Fibroblast of mammary gland (primary cell): ENCODE measurements at places on chromosomes 3 and 15.
A peak's percentile ranks its signal among the peaks of the same experiment; 100 is the strongest.

GRCh38 chr15:25579127-25579526, 140.3 kb upstream of the UBE3A start:
- DNase-seq = no peak

- no peak for DNase-seq
These were observed 138.8 kb downstream of the PDZRN3 start for GRCh38 chr3:73485877-73486330.

DNA sequence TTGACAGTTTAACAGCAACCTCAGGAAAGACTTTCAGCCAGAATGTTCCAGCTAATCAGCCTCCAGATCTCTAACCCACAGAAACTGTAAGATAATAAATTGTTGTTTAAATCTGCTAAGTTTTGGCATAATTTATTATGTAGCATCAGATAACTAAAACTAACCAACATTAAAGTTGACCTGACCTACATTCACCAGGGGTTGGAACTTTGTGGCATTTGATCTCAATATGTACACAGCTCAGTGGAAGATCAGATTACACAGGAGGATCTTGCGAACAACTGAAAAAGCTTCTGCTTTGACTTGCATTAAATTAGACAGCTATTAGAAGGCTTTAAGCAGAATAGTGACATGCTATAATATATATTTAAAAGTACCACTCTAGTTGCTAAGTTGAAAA, 91.4 kb upstream of the POU1F1 start:
- no peak for DNase-seq

GRCh38 chr3:108719178-108719806, 37.9 kb downstream of the RETNLB start:
- DNase-seq = no peak

- DNase-seq = no peak
These were observed 18.8 kb downstream of the CA12 start for GRCh38 chr15:63362885-63363284.

GRCh38 chr15:66592505-66593218, 26.9 kb upstream of the LCTL start:
- DNase-seq = no peak

- DNase-seq = no peak
These were observed 280.2 kb downstream of the SHQ1 start for GRCh38 chr3:72568083-72568482.

- DNase-seq = no peak
These were observed 199.7 kb downstream of the TNIK start for GRCh38 chr3:171260466-171260865.

- DNase-seq = no peak
These were observed 26.3 kb upstream of the FSIP1 start for GRCh38 chr15:39808909-39809308.

GRCh38 chr15:65962187-65962586, 92.9 kb downstream of the RAB11A start:
- DNase-seq = no peak

DNA sequence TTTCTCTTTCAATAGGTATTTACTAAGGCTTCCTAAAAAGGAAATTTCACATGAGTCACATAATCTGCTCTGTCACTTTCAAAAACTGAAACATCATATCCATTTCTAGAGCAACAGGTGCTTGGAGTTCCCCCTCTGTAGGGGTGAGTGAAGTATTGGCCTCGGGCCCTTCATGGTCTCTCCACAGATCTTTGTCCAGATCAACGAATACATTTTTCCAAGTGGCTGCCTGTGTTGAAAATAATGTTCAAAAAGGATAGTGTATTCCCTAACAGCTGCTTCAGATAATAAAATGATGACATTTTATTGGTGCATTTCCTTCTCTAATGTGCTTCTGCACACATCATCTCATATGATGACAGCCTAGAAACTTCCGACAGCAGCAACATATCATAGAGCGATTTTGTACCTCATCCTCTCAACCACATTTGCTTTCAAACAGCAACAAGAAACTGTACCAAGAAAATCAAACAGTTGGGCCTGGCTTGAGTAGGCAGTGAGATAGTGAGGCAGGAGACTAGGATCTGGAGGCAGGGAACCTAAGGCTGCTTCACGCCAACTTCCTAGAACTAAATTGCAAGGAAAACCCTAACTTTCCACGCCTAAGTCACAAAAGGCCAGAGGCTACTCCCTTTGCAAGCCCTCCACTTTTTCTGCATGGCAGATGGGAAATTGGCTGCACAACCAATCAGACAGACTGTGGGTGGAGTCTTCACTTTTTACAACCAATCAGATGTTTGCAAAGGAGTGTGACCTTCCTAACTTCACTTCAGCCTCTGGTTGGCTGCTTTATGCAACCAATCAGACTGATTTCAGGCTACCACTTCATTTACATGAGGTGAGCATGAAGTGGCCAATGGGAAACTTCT, 340.2 kb downstream of the LRRC3B start:
- no peak for DNase-seq

GRCh38 chr15:79897380-79897678, 515 bp upstream of the MTHFS start:
- peak; percentile 31 for DNase-seq

- DNase-seq = no peak
These were observed 18.8 kb downstream of the ARHGEF3 start for GRCh38 chr3:56782906-56783305.

DNA sequence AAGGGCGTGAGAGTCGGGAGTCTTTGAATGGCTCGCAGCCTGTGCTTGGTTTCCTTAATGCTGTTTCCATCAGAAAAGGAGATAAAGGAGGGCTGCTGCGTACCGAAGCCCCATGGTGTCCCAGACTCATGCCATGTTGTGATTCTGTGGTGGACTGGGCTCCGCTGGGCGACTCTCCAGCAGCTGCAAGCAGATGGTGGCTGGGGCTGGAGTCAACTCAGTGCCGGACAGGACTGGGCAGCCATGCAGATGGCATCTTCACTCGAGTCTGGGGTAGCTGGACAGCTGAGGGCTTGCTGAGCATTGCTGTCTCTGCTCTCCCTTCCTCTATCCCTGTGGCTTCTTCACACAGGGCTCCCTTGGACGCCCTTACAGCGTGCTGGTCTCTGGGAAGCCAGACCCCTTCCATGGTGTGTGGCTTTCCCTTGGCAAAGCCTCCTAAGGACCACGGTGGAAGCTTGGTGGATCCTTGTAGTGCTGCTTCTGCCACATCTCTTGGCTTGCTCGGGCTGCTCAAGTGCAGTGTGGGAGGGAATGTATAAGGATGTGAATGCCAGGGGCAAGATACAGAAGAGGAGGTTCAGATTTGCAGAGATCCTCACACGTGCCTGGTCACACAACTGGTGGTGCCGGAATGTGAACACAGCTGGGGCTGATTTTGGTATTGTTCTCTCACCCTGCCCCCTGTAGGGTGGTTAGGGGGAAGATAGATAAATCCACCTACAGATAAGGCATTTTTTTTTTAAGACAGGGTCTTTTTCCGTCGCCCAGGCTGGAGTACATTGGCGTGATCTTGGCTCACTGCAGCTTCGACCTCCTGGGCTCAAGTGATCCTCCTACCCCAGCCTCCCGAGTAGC, 9.0 kb downstream of the NIPA1 start:
- DNase-seq = no peak

DNA sequence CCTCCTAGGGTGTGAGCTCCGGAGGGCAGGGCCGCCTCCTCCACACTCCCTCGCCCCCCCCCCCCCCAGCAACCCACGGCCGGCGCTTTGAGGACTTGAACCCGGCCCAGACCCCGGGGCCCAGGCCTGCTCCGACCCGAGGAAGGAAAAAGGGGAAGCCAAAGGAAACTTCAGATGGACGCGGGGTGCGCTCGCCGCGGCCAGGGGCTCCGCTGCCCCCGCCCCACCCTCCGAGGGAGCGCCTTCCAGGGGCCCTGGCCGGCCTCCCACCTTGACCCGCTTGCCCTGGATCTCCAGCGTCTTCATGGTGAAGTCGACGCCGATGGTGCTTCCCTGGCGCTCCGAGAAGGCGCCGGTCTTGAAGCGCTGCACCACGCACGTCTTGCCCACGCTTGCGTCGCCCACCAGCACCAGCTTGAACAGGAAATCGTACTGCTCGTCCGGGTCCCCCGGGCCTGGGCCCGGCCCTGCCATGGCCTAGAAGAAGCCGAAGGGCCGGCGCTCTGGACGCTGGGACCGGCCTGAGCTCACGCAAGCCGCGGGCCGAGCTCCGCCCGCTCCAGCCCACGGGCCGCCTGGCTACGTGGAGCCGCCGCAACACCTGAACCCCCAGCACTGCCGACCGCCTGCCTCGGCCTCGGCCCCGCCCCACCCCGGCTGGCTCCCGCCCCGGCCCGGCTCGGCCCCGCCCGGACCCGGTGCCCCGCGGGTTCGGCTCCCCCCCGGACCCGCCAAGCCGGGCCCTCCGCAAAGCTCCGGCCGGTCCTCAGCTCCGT, 400 bp downstream of the RAB43 start:
- DNase-seq = peak; percentile 19

GRCh38 chr3:136950623-136951022, 7.2 kb upstream of the IL20RB start:
- no peak for DNase-seq

DNA sequence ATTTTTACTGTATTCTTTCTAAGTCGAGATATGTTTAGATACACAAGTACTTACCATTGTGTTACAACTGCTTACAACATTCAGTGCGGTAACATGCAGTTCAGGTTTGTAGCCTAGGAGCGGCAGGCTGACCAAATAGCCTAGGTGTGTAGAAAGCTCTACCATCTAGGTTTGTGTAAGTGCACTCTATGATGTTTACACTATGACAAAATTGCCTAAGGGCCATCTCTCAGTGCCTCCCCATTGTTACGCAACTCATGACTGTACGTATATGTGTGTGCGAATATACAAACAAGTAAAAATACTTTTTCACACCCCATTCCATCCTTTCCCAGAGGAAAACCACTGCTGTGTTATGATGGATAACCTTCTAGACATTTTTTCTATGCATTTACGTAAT, 44.3 kb downstream of the PXYLP1 start:
- peak; percentile 43 for DNase-seq

GRCh38 chr3:186258968-186259367, 103.1 kb downstream of the DGKG start:
- DNase-seq = no peak

GRCh38 chr3:151584566-151584965, 123.7 kb upstream of the IGSF10 start:
- peak; percentile 16 for DNase-seq

GRCh38 chr3:55770077-55770476, 283.0 kb upstream of the WNT5A start:
- DNase-seq = no peak

- peak; percentile 94 for DNase-seq
These were observed 894 bp upstream of the CCNL1 start for GRCh38 chr3:157160658-157161424.

DNA sequence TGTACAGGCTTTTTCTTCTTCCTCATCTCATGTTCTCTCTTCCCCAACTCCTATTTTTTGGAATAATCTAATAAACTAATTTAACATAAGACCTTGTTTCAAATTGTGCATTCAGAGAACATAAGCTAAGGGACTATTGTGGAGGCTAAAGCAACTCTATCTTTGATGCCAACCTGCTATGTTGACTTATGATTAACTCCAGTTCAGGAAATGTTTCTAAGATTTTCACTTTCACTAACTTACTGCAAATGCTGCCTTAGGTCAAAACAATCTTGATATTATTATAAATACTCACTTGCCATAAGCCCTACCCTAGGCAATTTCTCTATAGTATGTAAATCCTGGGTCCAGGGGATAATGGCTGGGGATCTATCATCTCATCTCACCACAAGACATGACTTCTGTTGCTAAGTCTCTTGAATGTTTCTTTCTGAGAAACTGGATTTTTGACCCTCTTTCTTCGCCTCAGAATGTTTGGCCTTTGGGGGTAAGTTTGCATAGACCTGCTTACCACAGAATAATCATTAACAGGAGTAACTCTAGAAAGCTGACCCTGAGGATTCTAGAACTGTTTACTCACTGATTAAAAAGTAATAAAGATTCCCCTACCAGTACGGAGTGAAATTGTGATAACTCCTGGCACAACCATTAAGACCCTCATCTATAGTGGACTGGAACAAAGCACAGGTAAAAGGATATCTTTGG, 768.1 kb downstream of the GBE1 start:
- no peak for DNase-seq

DNA sequence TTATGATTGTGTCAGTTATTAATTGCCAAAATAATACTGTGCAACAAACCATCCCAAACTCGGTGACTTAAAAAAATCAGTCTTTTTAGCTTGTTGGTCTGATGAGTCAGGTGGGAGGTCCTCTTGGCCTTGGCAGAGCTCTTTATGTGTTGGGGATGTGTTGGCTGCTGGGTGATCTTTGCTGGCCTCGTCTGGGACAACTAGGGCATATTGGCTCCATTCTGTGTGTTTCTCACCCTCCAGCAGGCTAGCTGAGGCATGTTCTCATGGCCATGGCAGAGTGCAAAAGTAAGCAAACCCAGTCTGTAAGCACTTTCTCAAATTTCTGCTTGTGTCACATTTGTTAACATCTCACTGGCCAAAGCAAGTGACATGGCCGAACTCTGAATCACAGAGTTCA, 251.6 kb downstream of the RPLP1 start:
- peak; percentile 10 for DNase-seq

DNA sequence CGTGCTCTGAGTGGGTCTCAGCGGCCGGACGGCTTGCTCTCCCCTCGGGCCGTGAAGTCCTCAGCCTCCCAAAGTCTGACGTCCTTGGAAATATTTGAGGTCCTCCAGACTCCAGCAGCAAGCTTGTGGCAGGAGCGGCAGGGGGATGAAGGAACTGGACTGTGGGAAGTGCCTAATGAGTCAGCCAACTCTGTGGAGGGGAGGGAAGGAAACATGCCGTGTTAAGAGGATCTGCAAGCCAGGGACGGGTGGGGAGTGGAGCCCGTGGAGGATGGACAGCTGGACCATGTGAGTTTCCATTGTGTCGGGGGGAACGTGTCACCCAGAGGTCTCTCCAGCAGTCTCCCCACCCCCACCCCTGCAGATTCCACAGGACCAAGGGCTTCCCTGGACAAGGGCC, 39.4 kb upstream of the IDH2 start:
- DNase-seq = peak; percentile 22

DNA sequence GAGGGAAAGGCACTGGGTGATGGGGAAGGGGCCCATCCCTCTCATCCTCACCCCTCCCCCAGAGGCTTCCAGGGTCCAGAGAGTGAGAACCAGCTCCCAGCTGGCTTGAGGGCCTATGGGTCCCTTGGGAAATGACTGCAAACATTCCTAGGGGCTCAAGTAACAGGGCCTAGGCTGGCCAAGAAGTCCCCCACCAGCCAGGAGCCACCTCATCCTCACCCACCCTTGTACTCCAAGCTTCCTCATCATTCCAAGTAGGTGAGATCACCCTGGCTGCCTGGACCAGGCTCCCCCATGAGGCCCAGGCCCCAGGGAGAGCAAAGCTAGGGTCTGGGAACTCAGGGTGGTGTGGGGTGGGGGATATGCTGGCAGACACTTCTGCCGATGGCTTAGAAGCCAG, 14.8 kb downstream of the LOXL1 start:
- DNase-seq = peak; percentile 97

DNA sequence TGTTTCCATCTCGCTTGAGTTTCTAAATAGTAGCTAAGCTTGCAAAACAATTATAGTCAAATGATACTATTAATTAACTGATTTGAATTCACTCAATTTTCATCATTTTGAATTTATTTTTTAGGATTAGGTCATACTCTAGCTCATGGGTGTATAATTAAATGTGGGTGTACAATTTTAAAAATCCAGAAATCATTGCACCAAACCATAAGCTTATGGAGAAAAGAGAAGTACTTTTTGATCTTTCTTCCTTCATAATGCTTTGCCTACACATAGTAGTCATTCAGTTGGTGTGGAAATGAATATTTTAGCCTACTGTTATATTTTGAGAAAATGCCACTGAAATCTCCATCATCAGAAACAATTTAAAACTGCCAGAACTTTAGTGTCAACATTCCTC, 175.1 kb downstream of the CD47 start:
- DNase-seq = no peak
